ENCODE measurements at places on chromosomes 13 and 19.
A peak's percentile ranks its signal among the peaks of the same experiment; 100 is the strongest.

DNA sequence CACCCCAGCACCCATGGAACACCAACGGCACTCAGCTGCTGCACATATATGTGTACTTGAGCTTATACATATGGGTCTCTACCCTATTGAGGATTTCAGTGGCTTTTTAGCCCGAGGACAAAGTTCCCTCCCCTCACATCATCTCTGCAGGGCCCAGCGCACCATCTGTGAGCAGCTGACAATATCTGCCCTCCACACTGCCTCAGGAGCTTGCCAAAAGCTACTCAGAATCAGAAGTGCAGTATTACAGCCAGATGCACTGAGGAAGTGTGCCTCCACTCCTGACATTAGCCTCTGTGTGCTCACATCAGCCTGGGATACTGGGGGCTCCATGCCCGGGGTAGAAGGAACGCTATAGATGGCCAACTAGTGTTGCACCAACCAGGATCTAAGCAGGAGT is 903.9 kb downstream of the UQCRFS1 start:
- no peak for DNase-seq

DNA sequence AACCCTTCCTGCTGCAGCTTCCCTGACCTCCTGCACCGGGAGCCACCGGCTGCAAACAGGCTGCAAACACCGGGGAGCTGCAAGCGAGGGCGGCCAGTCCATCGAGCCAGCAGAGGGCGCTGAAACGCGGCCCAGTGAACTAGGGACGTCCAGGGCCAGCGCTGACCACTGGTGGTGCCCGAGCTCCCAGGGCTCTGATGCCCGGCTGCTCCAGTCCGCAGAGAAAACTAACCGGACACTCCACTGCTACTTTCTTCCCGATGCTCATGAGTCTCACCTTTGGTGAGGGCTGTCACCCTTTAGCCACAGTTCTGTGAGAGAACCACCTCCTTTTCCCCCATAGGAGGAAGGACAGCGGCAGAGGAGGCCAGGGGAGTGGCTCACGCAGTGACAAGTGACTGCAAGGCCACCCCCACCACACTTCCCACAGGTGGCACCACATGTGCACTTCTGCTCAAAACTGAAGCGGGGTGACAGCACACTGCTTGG is 82.8 kb upstream of the MTIF3 start:
- DNase-seq, result peak; percentile 32

DNA sequence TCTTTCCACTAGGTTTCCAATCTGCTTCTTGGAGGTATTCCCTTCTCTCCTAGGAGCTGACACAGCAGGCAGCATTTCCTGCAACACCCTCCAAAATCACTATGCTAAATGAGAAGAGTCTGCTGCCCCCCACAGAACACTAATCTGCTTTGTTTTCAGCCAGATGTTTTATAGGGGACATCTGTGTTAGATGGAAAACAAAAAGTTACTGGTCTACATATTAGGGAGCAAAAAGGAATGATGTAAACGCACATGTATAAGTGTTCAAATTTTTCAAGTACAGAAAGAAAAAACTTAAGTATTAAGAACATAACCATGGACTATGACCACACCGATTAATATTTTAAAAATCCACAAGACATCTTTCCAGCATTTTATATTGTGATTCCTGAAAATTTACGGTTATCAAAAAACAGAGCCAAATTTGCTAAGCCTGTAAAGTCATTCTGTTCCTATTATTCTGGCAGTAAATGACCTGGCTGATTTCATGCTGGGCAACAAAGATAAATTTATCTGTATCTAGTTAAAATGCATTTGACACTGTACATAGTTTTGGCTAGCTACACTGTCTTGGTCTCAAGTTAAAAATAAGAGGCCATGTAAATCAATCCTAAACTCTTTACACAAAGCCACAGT is 63.3 kb downstream of the DCLK1 start:
- no peak for DNase-seq

DNA sequence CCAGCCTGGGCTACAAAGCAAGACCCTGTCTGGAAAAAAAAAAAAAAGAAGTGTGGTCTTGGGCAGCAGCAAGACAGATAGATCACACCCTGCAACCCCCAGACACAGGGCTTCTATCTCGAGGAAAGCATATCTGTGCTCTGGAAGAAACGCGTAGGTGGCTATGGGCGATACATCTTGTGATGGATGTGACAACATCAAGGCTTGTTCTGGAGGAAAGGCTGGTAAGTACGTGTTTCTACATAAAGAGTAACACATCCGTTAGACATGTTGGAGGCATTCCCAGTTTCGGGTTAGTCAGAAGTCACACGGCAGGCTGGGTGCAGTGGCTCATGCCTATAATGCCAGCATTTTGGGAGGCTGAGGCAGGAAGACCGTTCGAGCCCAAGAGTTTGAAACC is 6.6 kb upstream of the DHDH start:
- DNase-seq, result no peak

GRCh38 chr19:43688059-43688701 is 18.2 kb upstream of the PLAUR start:
- DNase-seq, result no peak

GRCh38 chr13:52130641-52131040 is 1.8 kb upstream of the NEK5 start:
- no peak for DNase-seq

DNA sequence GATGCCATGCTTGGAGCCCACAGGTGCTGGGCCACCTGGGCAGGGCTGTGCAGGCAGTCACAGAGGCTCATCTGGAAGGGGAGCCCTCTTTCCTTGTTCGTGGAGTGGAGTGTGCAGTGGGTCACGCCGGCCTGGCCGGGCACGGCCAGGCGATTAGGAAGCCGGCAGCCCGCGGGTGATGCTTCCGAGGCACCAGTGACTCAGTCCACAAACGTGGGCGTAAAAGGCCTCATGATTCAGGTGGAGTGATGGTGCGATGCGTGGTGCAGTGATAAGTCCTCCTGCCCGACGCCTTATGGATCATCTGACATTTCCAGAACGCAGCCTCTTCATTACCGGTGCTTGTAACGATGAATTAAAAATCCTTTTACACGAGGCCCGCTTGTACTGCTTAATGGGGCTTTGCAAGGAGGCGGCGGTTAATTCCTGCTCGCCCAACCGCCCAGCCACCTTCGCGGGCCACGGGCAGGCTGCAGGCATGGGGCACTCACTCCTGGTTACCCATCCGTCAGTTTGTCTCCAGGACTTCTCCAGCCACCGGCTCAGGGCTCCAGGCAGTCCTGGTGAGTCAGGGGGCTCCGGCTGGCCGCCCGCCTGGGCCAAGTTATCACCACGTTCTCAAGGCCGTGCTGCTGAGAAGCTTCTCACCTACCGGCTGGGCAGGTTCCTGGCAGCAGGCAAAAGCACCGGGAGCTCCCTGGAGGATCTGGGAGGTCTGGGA is 172.4 kb downstream of the KDM4B start:
- DNase-seq, result no peak

- no peak for DNase-seq
Observed at GRCh38 chr13:35378939-35379338, 97.5 kb downstream of the MAB21L1 start.

DNA sequence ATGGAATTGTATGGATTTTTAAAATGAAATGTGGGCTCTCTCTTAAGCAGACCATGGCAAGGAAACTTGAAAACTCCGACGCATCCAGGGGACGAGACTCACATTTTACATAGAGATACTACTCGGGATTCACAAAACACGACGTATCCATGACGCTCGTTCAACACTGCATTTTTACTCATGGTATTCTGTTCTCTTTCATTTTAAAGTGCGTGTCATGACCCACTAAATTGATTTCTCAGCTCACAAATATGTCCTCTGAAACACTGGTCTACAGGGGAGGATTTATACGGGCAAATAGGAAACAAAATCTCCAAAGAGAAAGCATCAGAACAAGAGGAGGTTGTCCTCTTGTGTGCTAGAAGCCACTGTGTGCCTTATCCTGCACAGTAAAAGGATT is 523.5 kb downstream of the MYO16 start:
- DNase-seq, result no peak

GRCh38 chr19:39299832-39300231 is 3.6 kb downstream of the IFNL1 start:
- no peak for DNase-seq

DNA sequence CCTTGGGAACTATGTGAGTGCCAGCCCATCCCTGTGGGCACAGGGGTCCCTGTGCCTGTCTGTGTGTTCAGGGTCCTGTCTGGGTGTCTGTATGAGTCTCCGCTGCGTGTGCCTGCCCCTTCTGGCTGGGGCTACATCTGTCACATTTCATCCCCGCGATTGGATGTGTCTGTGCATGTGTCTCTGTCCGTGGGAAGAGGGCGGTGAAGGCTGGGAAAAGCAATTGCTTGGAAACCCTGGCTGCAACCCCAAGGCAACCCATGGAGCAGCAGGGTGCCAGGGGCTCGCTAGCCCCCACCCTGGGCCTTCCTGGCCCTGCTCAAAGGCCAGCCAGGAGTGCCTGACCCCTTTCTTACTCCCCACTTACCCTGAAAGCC is 1.4 kb downstream of the MAG start:
- DNase-seq, result no peak

DNA sequence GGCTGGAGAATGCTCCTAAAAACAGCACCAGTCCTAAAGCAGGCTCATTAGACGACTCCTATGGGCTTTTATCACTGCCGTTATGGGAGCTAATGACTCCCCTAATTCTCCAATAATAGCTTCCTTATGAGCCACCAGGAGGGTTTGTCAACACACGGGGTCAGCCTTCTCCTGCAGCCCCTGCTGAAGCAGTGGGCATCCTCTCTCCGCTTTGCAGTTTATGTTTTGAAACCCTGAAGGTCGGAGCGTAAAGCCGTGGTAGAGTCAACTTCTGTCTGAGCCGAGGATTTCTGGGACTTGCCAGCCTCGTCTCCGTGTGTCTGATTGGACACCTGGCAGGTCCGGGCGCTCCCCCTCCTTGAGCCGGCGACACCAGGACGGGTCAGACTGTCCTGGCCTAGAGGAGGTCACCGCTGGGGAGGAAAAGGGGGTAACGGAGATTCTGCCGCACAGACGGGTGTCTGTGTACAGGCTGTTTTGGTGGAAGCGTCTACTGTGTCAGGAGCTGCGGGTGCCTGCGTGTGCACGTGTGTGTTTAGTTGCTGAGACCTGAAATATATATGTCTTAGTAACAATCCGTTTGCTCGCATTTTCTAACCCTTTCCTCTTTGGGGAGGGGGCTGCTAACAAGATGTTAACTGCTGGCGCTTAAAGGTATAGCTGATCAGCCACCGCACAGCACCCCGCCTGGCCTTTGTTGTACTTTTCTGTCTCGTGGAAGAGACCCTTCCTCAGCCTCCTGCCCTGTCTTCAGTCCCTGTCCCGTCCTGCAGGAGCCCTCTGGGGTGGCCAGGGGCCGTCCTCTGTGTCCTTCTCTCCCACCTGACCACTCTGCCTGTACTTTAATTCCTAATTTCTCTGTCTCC is 1.9 kb downstream of the KDM4B start:
- peak; percentile 38 for DNase-seq

DNA sequence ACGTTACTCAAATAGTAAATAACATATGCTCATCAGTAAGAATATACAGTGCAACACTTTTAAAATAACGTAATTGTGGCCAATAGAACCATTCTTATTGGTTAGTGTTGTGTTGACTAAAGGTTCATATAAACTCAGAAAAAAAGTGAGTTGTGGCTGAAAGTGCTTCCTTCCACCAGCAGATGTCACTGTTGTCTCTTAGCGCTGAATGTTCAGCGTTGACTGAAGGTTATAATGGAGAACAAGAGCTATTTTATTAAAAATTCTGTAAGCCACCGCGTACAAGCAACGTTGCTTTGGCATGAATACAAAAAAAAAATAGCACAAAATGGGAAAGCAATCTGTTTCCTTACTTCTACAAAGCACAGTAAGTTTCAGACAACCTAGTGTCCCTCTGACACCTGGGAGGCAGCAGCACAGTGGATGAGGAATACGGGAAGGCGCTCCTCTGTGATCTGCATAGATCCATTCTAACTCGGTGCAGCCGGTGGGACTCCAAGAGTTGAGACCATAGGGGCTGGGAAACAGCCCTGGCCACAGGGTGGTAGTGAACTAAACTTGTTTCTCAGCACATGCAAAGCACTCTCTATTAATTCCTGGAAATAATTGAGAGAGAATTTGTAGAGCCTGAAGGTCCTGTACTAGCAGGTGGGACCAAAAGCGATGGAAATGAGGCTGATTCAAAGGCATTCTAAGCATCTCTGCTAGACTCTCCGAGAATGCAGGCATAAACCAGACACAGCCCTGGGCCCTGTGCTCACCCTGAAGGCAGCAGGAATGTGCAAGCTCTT is 23.9 kb upstream of the OXGR1 start:
- peak; percentile 6 for DNase-seq

GRCh38 chr13:43446126-43446525 is 340.6 kb downstream of the ENOX1 start:
- no peak for DNase-seq

DNA sequence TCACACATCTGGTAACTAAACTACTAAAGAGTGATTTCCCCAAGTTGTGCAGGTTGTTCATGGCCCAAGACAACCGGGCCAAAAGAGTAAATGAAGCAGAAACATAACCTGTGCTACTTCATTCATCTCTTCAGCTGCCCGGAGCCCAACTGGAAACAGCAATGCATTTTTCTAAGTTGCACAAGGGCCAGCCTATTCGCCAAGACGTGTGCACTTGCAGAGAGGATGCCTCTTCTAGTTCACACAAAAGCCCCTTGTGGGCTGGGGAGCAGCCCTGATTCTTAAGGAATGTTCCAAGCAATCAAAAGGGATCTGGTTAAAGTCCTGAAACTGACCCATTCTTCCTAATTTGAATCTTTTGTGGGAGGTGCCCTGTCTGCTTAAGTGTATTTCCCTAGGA is 275.8 kb downstream of the SHISA2 start:
- no peak for DNase-seq

- no peak for DNase-seq
Observed at GRCh38 chr13:112481458-112481857, 105.3 kb downstream of the SPACA7 start.

DNA sequence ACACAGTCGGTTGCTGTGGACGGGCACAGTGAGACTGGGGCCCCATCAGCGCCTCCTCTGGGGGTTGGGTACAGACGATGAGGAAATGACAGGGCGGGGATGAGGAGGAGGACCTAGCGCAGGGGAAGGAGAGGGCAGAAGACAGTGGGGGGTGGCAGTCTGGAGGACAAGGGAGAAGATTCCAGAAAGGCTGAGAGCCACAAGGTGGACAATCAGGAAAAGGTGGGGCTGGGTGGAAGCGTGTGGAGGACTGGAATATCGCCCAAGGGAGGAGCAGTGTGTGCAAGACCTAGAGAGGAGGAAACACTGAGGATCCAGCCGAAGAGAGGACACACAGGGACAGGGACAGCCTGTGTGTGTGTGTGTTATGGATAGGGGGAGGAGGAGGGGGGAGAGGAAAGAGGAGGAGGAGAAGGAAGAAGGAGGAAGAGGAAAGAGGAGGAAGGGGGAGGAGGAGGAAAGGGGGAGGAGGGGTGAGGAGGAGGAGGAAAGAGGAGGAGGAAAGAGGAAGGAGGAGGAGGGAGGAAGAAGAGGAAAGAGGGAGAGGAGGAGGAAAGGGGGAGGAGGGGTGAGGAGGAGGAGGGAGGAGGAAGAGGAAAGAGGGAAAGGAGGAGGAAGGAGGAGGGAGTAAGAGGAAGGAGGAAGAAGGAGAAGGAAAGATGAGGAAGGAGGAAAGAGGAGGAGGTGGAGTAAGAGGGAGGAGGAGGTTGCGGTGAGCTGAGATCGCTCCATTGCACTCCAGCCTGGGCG is 15.8 kb upstream of the GARIN5A start:
- no peak for DNase-seq

- no peak for DNase-seq
Observed at GRCh38 chr13:96533408-96533807, 443.5 kb downstream of the HS6ST3 start.

- DNase-seq, result no peak
Observed at GRCh38 chr13:31862828-31863227, 123.5 kb downstream of the RXFP2 start.
